ENCODE measurements at places on chromosomes 11 and 22. TPM values are rescaled to one million over a fixed set of nuclear protein-coding genes. Genes with fewer than 3 reads are reported as not detected.

Gene TIMM10
- total RNA-seq = 191 TPM

Gene B4GALNT4
- total RNA-seq = 3.0 TPM

Gene GNG3
- not detected for total RNA-seq

Gene ARHGEF12
- total RNA-seq = 38.3 TPM

Gene KRTAP5-9
- total RNA-seq = not detected

Gene SLCO2B1
- total RNA-seq = not detected

Gene TEX12
- total RNA-seq = 0.94 TPM

Gene MMP8
- total RNA-seq = 0.37 TPM

Gene C11orf21
- total RNA-seq = 0.34 TPM

Gene CBLIF
- total RNA-seq = not detected

Gene SERGEF
- 23.2 TPM for total RNA-seq

Gene LMO2
- 1.5 TPM for total RNA-seq

Gene CNGA4
- not detected for total RNA-seq

DNA sequence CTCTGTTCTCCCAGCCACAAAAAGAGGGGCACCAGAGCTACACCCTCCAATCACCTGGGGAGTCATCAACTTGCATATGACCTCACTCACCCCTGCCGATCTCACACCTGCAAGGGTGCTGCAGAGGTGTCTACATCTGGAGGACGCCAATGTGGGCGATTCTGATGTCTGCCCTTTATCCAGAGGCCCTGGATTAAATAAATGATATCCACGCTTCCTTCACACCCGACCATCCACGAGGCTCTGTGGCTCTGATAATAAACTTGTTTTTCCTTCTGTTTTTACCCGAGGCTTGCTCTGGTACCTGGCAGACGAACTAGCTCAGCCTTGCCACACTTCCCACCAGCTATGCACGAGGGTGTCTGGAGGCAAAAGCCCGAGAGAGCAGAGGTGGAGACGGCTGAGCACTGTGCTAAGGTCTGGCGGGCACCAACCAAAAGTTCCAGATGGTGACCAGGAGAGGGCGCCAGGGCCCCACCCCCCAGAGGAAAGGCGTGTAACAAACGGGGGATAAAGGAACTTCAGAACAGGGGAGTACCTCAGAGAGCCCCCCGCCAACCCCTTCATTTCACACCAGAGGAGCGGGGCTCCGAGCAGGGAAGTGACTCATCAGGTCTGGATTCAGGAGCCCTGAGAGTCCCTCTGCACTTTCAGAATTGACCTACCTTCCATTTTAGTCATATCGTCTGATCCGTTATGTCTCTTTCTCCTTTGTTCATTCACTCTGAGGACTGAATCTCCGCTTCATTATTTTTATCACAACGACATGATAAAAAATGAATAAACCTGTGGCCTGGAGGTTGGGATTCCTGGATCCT is 13.5 kb downstream of the SCN3B start:
- peak; percentile 46 for DNase-seq

GRCh38 chr11:69878144-69878883 is 59.1 kb upstream of the FGF3 start:
- DNase-seq = no peak

DNA sequence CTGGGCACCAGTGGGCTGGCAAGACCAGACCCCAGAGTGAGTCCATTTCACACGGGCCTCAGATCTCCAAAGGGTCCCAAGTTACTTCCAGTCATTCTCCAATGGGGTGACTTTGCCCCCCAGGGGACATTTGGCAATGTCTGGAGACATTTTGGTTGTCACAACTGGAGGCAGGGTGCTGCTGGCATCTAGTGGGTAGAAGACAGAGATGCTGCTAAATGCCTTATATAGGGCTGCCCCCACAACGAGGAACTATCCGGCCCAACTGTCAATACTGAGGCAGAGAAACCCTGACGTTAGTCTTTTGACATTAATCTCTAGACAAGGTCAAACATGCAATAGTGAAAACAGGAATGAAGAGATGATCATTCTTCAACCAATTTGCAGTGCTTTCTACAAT is 6.4 kb downstream of the RTN4RL2 start:
- no peak for DNase-seq

DNA sequence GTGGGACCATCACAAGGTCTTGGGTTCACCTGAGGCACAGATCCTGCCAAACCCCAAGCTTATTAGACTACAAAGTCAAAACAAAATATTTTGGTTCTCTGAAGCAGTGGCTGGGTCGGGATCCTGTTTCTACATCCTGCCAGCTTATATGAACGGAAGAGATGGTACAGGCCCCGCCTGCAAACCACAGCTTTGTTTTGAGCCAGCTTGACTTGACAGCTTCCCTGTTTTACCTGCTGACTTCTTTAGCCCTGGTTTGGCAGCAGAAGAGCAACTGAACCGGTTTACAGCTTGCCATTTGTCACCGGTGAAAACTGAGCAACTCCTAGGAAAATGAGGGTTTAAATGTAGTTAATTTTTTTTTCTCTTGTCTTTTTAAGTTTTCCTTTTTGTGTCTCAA is 11.4 kb downstream of the PACS1 start:
- DNase-seq = peak; percentile 58

DNA sequence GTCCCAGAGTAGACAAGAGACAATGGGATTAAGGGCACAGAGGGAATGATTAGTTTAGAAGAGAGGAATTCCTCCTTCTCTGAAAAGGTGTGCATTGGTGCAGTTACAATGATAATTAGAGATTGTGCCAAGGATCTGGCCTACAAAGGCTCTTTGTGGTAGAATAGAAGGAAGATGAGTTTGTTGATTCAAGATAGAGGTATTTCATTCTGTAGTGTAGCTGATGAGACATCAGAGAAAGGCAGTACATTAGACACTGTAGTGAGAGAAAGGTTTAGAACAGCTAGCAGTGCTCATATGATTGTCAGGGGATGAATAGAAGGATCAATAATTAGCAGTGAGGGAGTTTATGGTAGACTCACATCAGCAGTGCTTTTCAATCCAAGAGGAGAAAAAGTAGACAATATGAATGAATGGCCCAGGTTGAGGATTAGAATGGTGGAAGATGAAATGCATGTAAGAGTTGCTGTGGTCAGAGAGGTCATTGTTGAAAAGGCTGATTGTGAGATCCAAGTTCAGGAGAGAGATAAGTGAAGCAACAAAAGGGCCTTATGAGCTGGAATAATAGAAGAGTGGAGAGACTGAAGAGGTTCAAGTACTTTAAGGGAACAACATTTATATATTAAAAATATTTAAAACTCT is 28.9 kb downstream of the SIK2 start:
- DNase-seq = peak; percentile 41

- DNase-seq = no peak
Observed at GRCh38 chr22:27846248-27846757, 44.7 kb upstream of the MN1 start.

- DNase-seq = peak; percentile 82
Observed at GRCh38 chr11:86931548-86932258, 23.5 kb downstream of the FZD4 start.

- DNase-seq = no peak
Observed at GRCh38 chr22:24683691-24684090, 80.7 kb downstream of the GGT1 start.

GRCh38 chr11:86120807-86121206 is 51.9 kb upstream of the PICALM start:
- DNase-seq = no peak

GRCh38 chr22:37529652-37530345 is 10.6 kb upstream of the CARD10 start:
- DNase-seq = no peak

GRCh38 chr22:40203572-40203971 is 25.8 kb downstream of the TNRC6B start:
- DNase-seq = no peak

GRCh38 chr11:81602508-81602907 is 1131.2 kb downstream of the FAM181B start:
- no peak for DNase-seq

GRCh38 chr11:126655807-126656128 is 300.3 kb downstream of the ST3GAL4 start:
- no peak for DNase-seq

GRCh38 chr11:28086569-28086968 is 21.4 kb downstream of the KIF18A start:
- peak; percentile 26 for DNase-seq

GRCh38 chr11:68996376-68997123 is 15.8 kb upstream of the MRGPRD start:
- DNase-seq = no peak

- DNase-seq = no peak
Observed at GRCh38 chr22:17817511-17818065, 43.3 kb upstream of the BID start.

- DNase-seq = peak; percentile 75
Observed at GRCh38 chr22:37804881-37805809, 2.6 kb upstream of the GCAT start.

GRCh38 chr11:128457874-128458273 is 129.5 kb downstream of the ETS1 start:
- DNase-seq = no peak

DNA sequence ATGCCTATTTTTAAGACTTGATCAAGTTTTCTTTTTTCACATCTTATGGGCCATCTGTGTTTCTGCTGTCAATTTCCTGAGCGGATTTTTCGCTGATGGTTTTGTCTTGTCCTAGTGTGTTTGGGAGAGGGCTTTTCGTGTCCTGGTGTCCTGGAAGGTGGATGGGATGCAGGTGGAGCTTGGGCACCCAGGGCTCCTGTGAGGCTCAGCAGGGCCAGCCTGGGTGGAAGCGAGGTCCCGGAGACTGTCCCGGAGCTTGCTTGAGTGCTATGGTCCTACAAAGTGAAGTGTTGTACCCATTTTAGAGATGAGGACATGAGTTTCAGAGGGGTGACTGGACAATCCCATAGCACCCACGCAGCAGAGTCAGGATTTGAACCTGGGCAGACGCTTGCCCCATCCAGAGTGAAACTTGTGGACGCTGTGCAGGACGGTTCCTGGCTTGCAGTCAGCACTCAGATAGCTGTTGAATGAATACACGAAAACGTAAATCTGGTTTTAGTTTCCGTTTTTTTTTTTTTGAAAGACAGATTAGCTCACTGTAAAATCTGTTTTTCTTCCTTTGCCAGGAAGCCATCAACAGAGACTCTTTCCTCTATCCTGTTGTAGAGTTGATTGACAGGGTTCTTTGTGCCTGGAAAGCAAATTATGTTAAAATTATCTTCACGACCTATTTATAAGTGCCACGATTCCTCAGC is 64.1 kb downstream of the TBC1D22A start:
- no peak for DNase-seq

GRCh38 chr22:33873666-33874065 is 46.6 kb downstream of the LARGE1 start:
- DNase-seq = no peak

DNA sequence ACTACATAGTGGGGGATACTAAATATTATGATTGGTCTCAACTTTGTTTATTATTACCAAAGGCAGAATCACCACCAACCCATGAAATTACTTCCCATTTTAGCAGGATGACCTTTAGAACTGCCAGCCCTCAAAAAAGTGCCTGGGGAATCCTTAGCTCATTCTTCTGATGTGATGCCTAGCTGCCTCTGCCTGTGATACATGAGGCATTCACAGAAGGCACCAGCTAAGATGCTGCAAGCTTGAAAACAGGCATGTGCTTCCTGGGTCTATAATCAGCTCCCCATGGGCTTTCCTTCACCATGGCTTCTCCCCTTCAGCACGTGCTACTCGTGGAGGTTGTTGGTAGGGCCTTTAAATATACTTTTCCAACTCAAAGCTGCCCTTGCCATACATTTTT is 50.4 kb upstream of the ARHGAP20 start:
- DNase-seq = no peak

GRCh38 chr22:20211997-20212753 is 55.9 kb downstream of the RTN4R start:
- no peak for DNase-seq

GRCh38 chr11:16225623-16226022 is 130.7 kb downstream of the SOX6 start:
- no peak for DNase-seq

DNA sequence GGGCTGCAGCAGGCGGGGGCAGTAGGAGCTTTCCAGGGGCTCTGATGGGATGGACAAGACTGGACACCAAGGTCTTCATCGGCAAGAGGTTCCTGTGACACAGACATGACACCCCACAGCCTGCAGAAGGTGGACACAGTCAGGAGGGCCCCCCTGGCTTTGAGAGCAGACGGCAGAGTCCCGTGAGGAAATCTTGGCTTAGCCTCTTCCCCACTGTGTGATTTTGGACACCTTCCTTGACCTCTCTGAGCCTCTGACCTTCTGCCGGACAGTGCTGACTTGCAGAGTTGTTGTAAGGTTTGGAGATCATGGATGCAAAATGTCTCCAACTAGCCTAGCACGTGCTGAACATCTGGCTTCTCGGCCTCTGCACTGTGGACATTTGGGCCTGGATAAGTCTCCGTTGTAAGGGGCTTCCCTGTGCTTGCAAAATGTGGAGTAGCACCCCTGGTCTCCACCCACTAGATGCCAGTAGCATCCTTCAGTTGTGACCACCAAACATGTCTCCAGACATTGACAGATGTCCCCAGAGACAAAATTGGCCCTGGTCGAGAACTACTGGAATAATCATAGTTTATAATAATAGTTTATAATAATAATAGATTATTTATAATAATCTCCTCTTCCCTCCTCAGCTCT is 54.6 kb downstream of the MCM5 start:
- DNase-seq = no peak

- peak; percentile 95 for DNase-seq
Observed at GRCh38 chr11:32213223-32213622, 122.3 kb downstream of the RCN1 start.

DNA sequence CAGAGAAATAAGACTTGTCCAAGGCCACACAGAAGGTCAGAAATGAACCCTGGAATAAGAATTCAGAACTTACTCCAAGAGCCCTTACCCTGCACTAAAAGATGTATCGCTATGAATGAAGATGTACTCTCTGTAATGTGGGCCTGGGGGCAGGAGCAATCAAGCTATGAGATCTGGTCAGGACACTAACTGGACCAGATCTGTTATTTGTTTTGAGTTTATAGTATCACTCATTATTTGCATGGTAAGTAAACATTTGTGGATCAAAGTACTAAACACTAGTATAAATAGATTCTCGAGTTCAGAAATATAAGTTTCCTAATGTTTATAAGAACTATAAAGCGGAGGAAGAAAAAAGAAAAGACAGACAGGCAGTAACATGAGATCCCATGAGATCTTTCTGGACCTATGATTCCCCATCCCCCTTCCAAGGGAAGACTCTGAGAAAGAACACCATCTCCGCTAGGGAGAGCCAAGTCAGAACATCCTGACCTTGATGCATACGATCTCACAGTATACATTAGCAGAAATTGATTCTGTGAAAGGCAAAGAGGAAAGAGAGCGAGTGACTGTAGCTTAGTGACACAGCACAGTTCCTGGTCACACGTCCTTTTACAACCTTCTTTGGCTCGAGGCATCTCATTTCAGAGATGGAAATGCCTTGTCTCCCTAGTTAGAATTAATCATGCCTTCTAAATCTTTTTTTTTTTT is 71.2 kb downstream of the USP35 start:
- DNase-seq = no peak

- DNase-seq = no peak
Observed at GRCh38 chr11:69007975-69008381, 5.1 kb downstream of the MRGPRF start.

All from HT1080 (cell line).